HEK293T (cell line): ENCODE measurements at places on chromosomes 3 and 15.

GRCh38 chr3:63565220-63565619 is 87.3 kb upstream of the SNTN start:
- DNase-seq = no peak

DNA sequence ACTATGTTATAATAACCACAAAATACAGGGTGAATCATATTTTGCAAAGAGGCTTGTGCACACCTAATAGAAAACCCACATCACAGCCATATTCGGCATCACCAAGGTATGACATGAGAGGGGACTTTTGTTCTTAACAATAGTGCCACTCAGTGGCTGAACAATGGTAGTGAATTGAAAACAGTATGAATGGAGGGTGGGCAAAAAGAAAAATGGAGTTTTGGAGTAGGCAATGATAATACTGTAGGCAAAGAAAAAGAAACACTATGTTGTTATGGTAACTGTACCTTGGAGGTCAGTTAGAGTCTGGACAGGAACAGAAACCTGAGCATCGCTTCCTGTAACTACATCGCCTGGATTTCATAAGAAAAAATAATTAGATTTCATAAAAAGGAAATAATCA is 348.6 kb downstream of the PLCL2 start:
- DNase-seq = peak; percentile 56

GRCh38 chr3:114319453-114319852 is 25.6 kb downstream of the TIGIT start:
- peak; percentile 13 for DNase-seq

DNA sequence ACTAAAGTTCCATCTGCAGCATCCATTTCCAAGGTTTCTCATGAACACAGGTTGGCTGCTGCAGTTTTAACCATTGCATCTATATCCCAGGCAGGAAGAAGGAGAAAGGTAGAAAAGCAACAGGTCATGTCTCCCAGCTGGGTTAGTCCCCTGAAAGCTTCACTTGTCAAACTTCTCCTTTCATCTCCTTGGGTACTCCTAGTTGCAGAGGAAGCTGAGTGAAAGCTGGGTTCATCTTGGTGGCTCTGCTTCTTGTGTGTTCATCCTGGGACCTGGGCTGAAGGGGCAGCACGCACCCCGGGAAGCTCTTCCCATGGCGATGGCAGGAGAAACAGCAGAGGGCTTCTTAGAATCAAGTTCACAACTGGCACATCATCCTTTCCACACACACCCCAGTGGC is 61.3 kb upstream of the NR2C2 start:
- no peak for DNase-seq

DNA sequence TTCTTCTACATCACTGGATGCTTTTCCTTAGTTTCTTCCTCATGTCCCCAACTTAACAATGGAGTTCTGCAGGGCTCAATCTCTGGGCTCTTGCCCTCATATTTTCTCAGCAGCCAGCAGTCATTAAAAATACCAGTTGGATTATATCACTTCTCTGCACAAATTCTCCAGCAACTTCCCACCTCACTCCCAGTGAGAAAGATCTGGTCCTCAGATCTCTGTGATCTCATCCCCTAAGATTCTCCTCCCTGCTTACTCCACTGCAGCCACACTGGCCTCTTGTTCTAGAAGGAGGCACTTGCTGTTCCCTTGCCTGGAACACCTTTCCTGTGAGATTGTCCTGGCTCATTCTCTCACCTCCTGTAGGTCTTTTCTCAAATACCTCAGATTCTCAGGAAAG is 6.1 kb downstream of the ERICH6 start:
- DNase-seq = no peak

DNA sequence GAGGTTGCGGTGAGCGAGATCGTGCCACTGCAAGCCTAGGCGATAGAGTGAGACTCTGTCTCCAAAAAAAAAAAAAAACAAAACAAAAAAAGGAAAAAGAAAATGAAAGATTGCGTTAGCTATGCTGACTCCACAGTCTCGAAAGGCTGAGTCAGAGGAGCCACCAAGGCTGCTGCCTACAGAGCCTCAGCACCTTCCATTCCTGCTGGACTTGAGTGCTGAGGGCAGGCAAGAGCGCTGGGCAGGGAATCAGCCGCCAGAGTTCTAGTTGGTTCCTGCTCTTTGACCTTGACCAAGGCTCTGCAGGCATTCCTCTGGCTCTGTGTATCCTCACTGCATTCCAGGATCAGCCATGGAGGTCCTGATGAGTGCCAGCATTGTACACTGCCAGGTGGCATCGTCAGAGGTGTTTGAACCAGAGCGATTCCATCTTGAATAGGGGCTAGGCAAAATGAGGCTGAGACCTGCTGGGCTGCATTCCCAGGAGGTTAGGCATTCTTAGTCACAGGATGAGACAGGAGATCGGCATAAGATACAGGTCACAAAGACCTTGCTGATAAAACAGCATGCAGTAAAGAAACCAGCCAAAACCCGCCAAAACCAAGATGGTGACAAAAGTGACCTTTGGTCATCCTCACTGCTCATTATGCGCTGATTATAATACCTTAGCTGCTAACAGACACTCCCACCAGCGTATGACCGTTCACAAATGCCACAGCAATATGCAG is 5.9 kb downstream of the MESP2 start:
- DNase-seq = no peak

DNA sequence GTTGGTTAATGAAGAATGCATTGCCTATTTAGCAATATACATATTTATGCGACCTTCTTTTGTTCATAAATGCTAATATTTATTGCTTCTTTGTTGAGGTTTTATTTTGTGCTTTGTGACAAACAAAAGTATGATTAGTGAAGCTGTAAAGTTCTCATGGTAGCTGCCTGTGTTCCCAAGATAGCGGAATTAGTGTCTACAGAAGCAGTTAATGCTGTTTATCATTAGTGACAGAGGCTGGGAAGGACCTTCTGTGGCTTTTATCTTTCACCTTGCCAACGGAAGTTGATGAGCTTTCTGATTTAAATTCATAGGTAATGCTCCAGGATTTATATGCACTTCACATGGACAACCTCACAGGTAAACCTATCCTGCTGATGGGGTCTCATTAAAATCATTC is 418.3 kb downstream of the CADM2 start:
- no peak for DNase-seq

DNA sequence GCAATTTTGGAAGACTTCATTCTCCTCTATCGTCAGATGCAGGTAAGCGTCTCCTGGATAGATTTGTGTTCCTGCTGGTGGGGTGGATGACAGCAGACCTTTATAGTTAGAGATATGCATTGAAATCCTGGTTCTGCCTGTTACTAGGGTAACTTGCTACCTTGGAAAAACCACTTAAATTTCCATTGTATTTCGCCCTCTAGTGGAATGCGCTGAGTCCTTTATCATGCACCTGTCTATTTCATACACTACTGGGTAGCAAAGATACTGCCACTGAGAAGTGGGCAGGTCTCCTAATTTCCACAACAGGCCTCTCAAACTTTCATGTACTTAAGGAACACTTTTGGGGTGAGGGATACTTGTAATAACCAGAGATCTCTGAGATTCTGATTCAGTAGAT is 209.5 kb upstream of the SUCLG2 start:
- peak; percentile 18 for DNase-seq

- no peak for DNase-seq
Observed at GRCh38 chr3:58628823-58629562, 37.6 kb downstream of the FAM3D start.

GRCh38 chr3:115699706-115700105 is 76.4 kb downstream of the GAP43 start:
- DNase-seq = no peak

GRCh38 chr15:35693886-35694285 is 147.9 kb upstream of the DPH6 start:
- DNase-seq = no peak

GRCh38 chr3:100041328-100041749 is 73.0 kb downstream of the FILIP1L start:
- no peak for DNase-seq

DNA sequence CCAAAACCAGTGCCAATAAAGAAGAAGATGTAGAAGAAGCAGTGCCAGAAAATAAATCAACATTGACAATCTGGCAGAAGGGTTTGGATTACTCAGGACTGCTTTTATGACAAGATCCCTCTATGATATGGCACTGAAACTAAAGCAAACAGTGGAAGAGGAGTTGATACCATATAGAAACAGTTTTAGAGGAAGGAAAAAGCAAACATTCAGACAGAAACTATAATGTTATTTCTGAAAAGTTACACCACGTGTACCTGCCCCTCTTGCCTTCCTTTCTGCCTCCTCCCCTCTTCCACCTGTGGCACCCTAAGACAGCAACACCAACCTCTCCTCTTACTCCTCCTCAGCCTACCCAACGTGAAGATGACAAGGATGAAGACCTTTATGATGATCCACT is 63.0 kb downstream of the SFMBT1 start:
- DNase-seq = no peak

GRCh38 chr3:126886217-126886616 is 96.7 kb upstream of the PLXNA1 start:
- DNase-seq = no peak

- DNase-seq = no peak
Observed at GRCh38 chr3:56773986-56774385, 27.8 kb downstream of the ARHGEF3 start.

GRCh38 chr3:158226429-158226828 is 116.5 kb downstream of the RSRC1 start:
- DNase-seq = no peak

DNA sequence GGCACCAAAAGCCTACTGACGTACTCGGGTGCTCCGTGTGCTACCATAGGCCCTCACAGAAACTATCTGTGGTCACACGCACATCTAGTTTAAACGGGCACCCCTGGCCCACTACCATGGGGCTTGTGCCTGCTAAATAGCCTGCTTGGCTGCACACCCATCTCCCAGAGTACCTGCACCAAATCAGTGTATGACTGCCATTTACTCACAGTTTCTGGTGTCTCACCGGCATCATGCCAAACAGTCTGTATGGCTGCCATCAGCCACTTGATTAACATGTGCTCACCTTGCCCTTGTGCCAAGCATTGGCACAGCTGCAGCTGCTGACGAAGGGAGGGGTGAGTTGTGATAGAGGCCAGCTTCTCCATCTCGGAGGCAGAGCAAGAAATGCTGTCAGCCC is 232.7 kb downstream of the IGSF11 start:
- DNase-seq = no peak

DNA sequence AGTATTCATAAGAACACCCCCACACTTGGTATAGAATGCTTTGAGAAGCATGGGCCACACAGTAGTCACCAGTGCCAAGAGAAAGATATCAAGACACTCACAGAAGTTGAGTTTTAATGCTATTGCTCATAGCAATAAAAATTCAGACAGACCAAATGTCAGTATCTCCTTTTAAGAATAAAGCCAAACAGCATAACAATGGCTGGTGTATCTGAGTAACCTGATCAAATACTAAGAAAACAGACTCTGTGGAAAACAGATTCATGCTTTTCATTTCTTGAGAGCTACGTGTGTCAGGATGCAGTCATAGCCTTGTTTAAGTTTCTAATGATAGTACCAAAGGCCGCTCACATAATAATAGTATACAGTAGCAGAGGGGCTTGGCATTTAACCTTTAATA is 778.5 kb downstream of the MECOM start:
- DNase-seq = no peak

- DNase-seq = no peak
Observed at GRCh38 chr3:193165431-193166120, 75.4 kb upstream of the PLAAT1 start.

DNA sequence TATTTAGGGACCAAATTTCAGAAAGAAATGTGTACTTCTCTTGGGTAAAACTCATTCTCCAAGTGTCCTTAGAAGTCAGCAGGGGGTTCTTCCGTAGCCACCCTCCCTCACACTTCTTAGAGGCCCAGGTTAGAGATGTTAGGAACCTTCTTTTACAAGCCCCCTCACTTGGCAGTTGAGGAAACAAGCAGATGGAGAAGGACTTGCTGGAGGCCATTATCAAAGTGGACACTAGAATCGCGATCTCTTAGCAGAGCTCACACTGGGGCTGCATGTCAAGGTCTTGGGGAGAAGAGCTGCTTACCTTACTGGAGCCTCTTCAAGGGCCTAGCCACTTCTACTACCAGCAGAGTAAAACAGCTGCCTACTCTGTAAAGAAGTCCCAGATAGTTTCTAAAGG is 69.4 kb upstream of the POLG start:
- DNase-seq = no peak
